Effector CD8-positive, alpha-beta T cell (primary cell): ENCODE measurements at places on chromosomes 2 and 18.

GRCh38 chr2:98463988-98464771, 19.5 kb downstream of the INPP4A start:
- no peak for DNase-seq

- no peak for DNase-seq
Observed at GRCh38 chr2:188444106-188444835, 152.6 kb downstream of the GULP1 start.

- DNase-seq: no peak
Observed at GRCh38 chr2:63465633-63466032, 122.6 kb downstream of the WDPCP start.

- DNase-seq: no peak
Observed at GRCh38 chr2:127187831-127188230, 32.3 kb downstream of the CYP27C1 start.

DNA sequence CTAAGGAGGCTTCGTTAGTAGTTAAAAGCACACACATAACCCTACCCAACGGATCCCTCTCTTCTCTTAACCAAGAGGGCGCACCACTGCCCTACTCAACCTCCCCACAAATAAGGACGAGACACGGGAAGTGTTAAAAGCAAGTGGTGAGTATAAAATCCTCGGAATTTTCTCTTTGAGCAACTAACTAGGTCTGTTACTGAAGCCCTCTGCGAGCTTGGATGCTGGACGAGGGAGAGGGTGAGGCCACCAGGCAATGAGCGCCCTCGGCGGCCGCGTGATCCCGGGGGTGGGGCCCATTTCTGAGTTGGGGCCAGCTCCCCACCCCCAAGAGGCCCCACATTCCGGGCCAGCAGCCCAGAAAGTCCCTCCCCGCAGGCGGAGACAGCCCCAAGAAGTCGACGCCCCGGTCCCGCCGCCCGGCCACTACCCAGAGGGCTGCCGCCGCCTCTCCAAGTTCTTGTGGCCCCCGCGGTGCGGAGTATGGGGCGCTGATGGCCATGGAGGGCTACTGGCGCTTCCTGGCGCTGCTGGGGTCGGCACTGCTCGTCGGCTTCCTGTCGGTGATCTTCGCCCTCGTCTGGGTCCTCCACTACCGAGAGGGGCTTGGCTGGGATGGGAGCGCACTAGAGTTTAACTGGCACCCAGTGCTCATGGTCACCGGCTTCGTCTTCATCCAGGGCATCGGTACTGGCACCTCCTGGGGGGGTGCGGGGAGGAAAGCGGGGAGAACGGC, at the start of gene CYBRD1:
Gene CYBRD1 (plus strand): TSS at position 423 of the 736 bp plus-strand sequence. CDS start 72 bp downstream, at position 495.
- no peak for DNase-seq

GRCh38 chr18:79950515-79951341, 725 bp downstream of the SLC66A2 start:
- no peak for DNase-seq

- DNase-seq: no peak
Observed at GRCh38 chr2:15830937-15831549, 109.3 kb upstream of the MYCN start.

GRCh38 chr2:113010088-113010487, 4.8 kb downstream of the IL36A start:
- DNase-seq: no peak

- DNase-seq: no peak
Observed at GRCh38 chr2:84694088-84694622, 177.9 kb downstream of the DNAH6 start.

GRCh38 chr2:27088634-27089033, 2.1 kb downstream of the KHK start:
- DNase-seq: no peak

GRCh38 chr2:55842046-55842445, 81.5 kb downstream of the EFEMP1 start:
- DNase-seq: no peak

DNA sequence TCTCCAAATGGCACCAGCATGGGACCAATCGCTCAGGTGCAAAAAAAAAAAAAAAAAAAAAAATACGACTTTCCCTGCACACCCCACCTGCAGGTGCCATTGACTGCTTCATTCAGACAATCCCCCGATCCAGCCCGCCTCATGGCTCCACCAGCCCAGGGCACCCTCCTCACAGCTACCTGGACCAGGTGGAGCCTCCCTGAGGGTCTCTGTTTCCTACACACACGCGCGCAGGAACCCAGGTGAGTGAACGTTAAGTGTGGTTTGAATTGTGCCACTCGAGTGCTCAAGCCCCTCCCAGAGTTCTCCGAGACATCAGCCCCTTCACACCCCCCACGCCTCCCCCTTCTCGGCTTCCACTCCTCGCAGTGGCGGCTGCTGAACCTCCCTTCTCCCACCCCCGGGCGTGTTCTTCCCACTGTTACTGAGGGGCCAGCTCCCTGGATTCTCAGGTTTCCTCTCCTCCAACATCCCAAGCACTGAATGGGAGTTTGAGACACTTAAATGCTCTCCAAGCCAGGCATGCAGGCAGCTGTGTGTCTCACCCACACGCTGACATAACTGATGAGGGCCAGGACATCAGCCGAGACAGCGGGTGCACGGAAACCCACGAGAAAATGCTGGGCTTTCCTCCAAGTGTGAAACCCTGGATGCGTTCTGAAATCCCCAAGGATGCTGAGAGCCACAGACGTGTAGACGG, 88.8 kb upstream of the SNTG2 start:
- DNase-seq: no peak

DNA sequence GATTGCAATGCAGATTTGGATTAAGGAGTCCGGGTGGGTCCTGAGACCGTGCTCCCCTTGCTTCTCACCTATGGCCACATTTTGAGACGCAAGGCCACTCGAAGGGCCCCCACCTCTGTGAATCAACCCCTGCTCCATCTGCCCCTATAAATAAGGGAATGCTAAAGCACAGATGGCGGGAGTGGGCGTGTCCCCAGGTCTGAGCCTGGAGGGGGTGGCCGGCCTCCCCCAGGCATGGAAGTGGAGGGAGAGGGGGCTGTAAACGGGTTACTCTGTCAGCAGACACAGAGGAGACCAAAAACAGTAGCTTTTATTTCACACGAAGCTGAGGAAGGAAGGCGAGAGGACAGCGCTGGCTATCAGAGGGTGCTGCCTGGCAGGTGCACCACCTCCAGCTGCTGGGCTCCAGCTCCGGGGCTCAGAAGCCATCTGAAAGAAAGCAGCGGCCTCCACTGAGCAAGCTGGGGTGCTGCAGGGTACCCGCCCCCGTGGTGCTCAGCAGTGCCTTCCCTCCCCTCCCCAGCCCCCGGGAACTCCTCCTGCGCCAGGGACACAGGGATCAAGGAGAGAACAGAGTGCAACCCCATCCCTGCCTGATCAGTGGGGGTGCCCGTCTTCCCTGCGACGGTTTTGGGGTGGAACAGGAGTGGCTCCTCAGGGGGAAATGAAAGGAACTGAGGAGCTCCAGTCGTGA, 56.7 kb upstream of the RAB6C start:
- DNase-seq: no peak

GRCh38 chr2:10258726-10259125, 44.0 kb upstream of the HPCAL1 start:
- no peak for DNase-seq
